Left lung (tissue), 14 donors: ENCODE measurements at places on chromosomes 1 and 21.

DNA sequence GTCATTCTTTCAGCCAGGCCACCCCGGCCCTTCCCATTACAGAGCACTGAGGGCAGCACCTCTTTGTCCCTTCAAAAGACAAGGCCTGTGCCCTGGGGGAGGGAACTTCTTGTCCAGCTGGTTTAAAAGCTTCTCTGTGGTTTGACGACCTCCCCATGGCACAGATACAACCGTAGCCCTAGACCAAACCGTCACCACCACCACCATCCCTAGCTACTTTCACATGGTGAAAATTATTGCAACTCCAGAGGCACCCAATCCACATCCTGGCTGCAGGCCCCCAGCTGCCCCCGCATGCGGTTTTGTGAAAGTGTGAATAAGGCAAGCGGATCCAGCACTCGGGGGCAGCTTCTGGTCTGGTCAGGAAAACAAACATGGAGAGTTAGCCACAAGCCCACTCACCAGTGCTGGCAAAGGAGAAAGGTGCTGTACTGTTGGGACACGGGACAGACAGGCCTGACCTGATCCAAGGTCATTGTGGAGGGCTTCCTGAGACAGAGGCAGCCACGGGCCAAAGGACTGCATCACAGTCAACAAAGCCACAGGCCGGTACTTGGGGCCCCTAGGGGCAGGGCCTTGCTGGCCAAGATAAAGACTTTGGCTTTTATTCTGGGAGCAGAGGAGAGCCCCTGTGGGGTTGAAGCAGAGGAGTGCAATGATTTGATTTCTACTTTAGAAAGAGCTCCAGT lies 31.2 kb downstream of the CDCA8 start:
- no peak overlapping the region for H3K27ac ChIP-seq
- no peaks in the 10 kb centered on the region for H3K4me1 ChIP-seq
- H3K27me3 ChIP-seq, result no peaks in the 10 kb centered on the region

- H3K36me3 ChIP-seq, result no peaks in the 10 kb centered on the region
- DNase-seq, result no peak
- H3K4me1 ChIP-seq, result peaks cover 69% of the 10 kb centered on the region
Measured at GRCh38 chr21:43734928-43735229, 15.9 kb downstream of the PDXK start.

DNA sequence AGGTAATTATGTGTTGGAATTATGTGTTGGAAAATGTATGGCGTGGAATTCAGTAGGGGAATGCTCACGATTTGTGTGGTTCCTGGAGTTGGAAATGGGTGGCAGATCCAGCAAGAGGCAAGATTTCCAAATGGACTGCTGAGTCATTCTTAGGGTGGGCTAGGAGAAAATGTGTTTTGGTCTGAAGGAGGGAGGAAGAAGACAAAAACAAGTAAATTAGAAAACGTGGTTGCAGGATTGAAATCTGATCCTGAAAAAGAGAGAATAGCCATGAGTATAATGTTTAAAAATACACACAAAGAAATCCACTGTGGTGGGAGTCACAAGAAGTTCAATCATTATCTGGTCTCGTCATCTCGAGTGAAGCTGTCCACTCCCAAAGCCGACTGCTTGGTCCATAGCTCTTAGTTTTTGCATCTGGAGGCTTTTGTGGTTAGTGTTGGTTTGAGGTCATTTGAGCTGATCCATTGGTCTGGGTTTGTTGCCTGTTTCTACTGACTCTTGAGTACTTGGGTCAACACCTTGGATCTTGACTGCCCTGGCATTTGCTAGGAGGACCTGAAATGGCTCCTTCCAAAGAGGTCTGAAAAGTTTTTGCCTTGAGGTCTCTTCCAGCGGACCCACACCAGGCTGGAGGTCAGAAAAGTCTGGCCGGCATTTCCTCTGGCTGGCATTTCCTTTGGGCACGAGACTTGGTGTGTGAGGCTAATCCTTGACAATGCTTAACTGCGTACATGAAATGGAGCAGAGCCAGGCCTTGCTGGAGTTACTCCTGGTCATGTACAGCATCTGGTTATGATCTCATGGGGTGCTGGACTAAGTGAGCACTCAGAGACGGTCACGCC lies 9.2 kb downstream of the MX2 start:
- peaks cover 41% of the 10 kb centered on the region for H3K4me1 ChIP-seq
- H3K27me3 ChIP-seq, result peaks cover 9% of the 10 kb centered on the region
- H3K36me3 ChIP-seq, result peaks cover 17% of the 10 kb centered on the region
- no peak overlapping the region for H3K4me3 ChIP-seq

DNA sequence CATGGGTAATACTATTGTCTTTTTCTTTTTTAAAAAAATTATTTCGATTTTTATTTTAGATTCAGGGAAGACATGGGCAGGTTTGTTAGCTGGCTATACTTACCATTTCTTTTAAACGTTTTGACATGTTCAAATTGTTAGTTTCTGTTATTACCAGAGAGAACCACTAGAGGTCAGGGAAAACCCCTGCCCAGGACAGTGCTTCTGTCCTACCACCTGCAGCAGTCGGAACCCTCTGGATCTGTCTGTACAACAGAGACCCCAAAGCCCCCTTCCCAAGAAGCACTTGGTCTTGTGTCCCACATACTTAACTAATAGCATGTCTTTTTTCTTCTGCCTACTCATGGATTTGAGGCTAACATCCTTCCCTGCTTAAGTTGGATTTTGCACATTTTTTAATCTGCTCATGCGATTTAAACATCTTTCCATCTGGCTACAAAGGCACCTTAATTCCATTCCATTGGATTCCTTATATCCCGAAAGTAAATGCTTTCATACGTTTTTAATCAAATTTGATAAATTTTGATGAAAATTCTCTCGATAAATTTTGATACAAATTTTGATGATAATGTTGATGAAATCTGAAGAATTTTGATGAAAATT lies 10.0 kb upstream of the C1orf115 start:
- no peak overlapping the region for H3K4me3 ChIP-seq
- peaks cover 11% of the 10 kb centered on the region for H3K4me1 ChIP-seq
- no peaks in the 10 kb centered on the region for H3K36me3 ChIP-seq
- H3K27me3 ChIP-seq, result no peaks in the 10 kb centered on the region

DNA sequence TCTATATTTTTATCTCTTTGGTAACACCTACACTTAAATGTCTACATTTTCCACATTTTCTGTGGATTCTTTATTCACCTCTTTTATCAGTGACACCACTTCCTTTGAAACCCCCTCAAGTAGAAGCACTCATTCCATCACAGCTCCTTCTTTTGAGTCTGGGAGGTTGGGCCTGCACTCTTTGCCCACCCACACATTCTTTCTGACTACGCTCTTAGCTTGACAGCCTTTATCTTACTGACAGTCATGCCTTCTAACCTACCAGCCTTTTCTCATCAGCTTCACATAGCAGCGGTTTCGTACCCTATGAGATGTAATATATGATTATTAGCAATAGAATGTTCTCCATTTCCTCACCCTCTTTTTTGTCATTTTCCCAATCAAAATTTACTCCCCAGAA lies 151.9 kb downstream of the TNFSF18 start:
- H3K4me3 ChIP-seq, result no peak overlapping the region
- no peaks in the 10 kb centered on the region for H3K27me3 ChIP-seq
- DNase-seq, result no peak

- DNase-seq, result no peak
- H3K27me3 ChIP-seq, result no peaks in the 10 kb centered on the region
- no peak overlapping the region for H3K27ac ChIP-seq
- H3K4me1 ChIP-seq, result no peaks in the 10 kb centered on the region
- no peak overlapping the region for H3K4me3 ChIP-seq
Measured at GRCh38 chr1:98797506-98797905, 136.0 kb downstream of the SNX7 start.

GRCh38 chr1:172746091-172746949 lies 87.4 kb downstream of the FASLG start:
- H3K36me3 ChIP-seq, result no peaks in the 10 kb centered on the region
- H3K27me3 ChIP-seq, result no peaks in the 10 kb centered on the region
- DNase-seq, result peak; percentile 35
- H3K4me3 ChIP-seq, result no peak overlapping the region

DNA sequence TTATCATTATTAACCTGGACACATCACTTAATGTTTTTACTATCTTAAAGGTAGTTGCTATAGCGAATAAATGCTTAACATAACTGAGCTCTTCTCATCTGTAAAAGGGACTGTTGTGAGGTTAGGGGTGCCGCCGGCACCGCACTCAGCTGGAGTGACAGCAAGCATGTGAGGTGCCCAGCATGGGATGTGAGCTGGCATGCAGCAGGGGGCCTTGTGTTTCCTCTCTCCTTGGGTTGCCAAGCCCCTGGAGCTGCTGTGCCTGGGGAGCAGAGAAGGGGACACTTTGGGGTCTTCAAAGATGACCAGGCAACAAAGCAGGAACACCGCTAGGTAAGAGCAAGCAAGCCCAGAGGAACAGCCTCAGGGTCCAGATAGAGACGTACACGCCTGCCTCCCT lies 2.1 kb upstream of the ZC3H12A start:
- no peaks in the 10 kb centered on the region for H3K27me3 ChIP-seq
- H3K27ac ChIP-seq, result peak overlapping the region; percentile 94
- peaks cover 18% of the 10 kb centered on the region for H3K36me3 ChIP-seq
- no peak overlapping the region for H3K4me3 ChIP-seq
